ENCODE measurements at places on chromosomes 13 and 19.

- no peak for DNase-seq
Observed at GRCh38 chr19:38742906-38743305, 1.4 kb downstream of the CAPN12 start.

DNA sequence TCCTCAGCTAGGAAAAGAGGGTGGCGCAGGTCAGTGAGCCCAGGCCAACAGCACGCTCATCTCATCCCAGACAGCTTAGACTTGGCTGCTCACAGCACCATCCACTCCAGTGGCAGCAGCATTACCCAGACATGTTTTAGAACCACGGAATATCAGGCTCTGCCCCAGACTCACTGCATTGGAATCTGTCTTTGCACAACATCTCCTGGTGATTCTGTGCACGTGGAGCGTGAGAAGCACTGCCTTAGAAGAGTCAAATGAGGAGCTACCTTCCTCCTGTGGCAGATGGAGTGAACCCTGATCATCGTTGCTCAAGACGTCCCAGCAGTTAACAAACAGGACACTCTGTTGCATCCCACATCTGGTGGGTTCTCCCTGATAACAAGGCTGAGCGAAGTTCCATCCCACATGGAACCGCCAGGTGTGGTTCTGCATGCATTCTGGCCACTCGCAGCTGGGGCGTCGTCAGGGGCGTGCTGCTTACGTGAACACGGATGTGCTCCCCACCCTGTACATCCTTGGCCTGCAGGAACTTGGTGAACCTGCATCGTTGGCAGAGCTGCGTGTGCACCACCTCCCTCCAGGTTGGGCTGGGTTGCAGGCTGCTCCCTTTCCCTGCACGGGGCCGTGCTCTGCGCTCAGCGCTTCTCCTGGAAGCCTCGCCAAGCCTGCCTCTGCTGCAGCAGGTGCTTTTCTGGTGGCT is 25.2 kb upstream of the ATP11A start:
- no peak for DNase-seq

GRCh38 chr13:43191546-43191945 is 168.2 kb downstream of the DNAJC15 start:
- DNase-seq, result no peak

DNA sequence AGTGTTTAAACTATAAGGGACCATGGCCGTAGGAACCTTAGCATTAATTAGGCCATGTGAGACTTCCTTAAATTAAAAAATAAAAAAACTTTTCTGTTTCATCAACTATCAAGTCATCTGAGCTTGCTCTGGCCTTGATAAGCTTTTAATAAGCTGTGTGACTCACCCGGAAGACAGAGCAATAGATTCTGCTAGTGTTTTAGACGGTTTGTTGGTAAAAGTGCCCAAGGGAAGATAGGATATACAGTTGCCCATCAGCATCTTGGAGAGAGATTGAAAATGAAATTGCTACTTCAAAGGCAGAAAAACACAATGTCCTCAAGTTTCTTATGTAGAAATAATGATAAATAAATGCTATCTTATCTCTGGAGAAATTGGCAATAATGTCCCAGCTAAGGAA is 31.2 kb upstream of the RCBTB2 start:
- no peak for DNase-seq

GRCh38 chr19:45547965-45548609 is 36.5 kb downstream of the OPA3 start:
- DNase-seq, result no peak

- no peak for DNase-seq
Observed at GRCh38 chr13:22161871-22162270, 491.0 kb downstream of the FGF9 start.

- DNase-seq, result no peak
Observed at GRCh38 chr13:79936368-79937136, 404.4 kb downstream of the SPRY2 start.

DNA sequence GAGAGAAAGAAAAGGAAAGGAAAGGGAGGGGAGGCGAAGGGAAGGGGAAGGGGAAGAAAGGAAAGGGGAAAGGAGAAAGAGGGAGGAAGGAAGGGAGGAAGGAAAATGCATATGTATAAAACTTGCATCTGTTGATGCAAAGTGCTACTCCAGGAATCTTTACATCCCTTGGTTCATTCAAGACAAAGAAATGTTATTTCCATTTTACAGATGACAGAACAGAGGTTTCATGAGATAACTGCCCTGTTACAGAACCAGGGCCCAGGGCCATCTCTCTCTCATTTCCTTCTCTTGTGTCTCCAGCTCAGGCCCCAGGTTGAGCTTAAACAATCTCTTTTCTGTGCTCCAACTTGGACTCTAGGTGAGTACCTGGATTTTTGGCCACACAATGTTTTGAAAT is 1.8 kb upstream of the SLC25A30 start:
- no peak for DNase-seq

- DNase-seq, result no peak
Observed at GRCh38 chr19:9150650-9151049, 10.5 kb downstream of the ZNF317 start.

GRCh38 chr13:111855191-111855590 is 211.8 kb upstream of the SOX1 start:
- no peak for DNase-seq

- DNase-seq, result no peak
Observed at GRCh38 chr19:31357315-31357673, 8.1 kb upstream of the TSHZ3 start.

- no peak for DNase-seq
Observed at GRCh38 chr13:107600971-107601370, 614.4 kb downstream of the LIG4 start.

GRCh38 chr13:99811067-99811700 is 160.4 kb downstream of the ZIC5 start:
- peak; percentile 68 for DNase-seq

DNA sequence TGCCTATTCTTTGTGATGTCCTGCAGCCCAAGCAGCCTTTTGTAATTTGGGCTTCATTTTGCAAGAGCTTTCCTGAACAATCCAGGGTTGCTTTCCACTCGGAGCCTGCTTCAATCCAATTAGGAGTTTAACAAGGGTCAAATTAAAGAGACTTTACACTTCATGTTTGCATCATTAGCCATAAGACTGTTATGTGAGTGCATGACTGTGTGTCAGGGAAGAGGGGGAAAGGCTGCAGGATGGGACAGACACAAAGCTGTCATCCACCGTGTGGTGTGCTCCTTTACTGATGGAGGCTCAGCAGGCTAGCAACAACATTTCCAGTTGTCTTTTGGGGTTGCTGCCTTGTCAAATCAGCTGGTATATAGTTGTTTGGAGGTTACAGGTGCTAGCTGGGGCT is 23.7 kb upstream of the MAB21L1 start:
- no peak for DNase-seq
